ENCODE measurements at places on chromosomes 13 and 19. TPM values are rescaled to one million over a fixed set of nuclear protein-coding genes. Genes with fewer than 3 reads are reported as not detected.

GRCh38 chr13:52665325-52665724 lies 12.7 kb downstream of the SUGT1 start:
- DNase-seq, result no peak

DNA sequence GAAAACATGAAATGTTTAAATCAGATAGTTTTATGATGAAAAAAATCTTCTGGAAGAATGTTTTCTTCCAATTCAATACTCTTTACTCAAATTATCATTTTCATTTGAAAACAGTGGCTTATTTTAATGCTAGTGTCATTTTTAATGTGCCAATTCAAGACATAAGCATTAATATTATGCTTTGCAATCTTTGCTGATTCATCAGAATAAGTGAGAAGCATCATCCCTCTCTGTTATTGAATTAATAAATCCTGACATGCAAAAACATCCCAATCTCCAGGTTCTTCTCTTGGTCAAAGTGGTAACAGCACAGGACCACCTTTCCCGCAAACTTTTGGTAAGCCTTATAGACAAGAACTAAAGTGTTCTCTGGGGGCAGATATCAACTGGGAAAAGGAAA lies 3.8 kb downstream of the INTS6 start:
- no peak for DNase-seq

DNA sequence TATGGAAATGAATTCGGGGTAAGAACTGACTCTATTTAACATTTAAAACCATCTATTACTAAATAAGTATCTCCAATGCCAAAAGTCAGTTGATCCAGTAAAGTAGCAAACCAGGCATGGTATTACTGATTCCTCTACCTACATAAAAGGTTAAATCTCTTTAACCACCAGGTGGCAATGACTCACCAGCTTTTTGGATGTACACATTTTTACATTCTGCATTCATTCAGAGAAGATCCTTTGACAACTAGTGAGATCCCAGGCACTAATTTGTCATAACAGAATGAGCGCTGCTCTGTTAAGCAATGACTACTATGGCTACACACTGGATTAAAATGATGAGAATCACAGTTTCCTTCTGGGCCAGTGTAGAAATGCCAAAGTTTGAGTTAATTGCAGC lies 329.8 kb upstream of the GPC6 start:
- no peak for DNase-seq

- no peak for DNase-seq
Measured at GRCh38 chr13:105159841-105160240, 1375.6 kb downstream of the EFNB2 start.

GRCh38 chr13:74794147-74794546 lies 659.9 kb upstream of the KLF12 start:
- DNase-seq, result no peak

CERS1 gene
- total RNA-seq, result 0.30 TPM

ZNF677 gene
- total RNA-seq, result 20.1 TPM

CBY2 gene
- total RNA-seq, result not detected

SHC2 gene
- total RNA-seq, result 10.7 TPM
